ENCODE measurements at places on chromosomes 5 and 9. TPM values are rescaled to one million over a fixed set of nuclear protein-coding genes. Genes with fewer than 3 reads are reported as not detected.

DNA sequence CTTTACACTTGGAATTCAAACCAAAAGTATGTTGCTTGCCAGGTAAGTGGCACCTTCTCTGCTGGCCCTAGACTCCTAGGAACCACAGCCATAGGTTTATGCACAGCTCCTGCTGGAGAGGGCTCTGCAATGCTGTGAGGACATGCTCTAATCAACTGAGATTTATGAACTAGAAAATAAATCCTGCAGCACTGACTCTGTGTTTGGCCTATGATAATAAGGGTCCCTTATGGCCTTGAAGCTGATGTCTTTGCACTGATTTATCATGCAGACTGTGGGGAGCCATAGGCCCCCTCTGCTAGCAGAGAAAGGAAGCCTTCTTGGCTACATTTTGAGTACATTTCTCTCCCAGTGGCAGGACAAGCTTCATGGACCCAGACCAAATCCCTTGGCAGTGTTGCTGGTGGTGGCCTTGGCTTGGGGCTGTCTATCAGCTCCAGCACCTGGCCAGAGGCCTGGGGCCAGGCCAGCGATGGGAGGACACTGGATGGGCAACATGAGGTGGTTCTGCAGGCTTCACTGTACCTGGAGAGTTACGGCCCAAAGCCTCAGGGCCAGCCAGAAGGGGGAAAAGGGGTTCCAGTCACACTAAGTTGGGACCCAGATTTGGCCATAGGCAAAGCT lies 178.0 kb downstream of the SEMA6A start:
- DNase-seq: no peak

- no peak for DNase-seq
Measured at GRCh38 chr9:111599955-111600343, 502 bp upstream of the PTGR1 start.

- no peak for DNase-seq
Measured at GRCh38 chr9:17068671-17069070, 66.2 kb upstream of the CNTLN start.

- DNase-seq: no peak
Measured at GRCh38 chr9:130825351-130825651, 9.8 kb upstream of the ABL1 start.

DNA sequence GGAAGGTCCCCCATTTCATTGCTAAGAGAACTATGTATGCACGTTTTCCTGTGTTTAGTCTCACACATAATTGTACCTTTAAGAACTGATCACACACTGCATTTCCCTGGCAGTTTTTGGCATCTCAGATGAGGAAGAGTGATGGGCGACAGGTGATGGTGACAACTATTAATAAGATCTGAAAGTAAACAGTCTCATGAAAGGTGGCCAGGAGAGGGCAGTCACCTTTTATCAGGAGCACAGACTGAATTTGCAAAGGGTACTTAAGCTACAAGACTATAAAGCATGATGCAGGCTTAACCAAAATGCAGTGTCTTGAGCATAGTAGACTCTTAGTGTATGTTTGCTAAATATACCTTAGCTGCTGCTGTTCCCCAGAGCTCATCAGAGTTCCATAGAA lies 91.5 kb downstream of the GHR start:
- peak; percentile 5 for DNase-seq

Gene ORM2
- not detected for total RNA-seq

Gene INSL6
- total RNA-seq: not detected

Gene PTGDS
- not detected for total RNA-seq

Gene FBXL7
- total RNA-seq: not detected
